ENCODE measurements at places on chromosomes 1 and 21.

GRCh38 chr1:18100491-18101063, 7.0 kb upstream of the IGSF21 start:
- DNase-seq, result no peak

GRCh38 chr1:151436985-151437384, 22.3 kb downstream of the POGZ start:
- no peak for DNase-seq

- no peak for DNase-seq
Observed at GRCh38 chr1:234478481-234479309, at the start of gene TARBP1. Gene TARBP1 (minus strand): TSS chr1:234479179. CDS start chr1:234479103, 76 bp downstream.

GRCh38 chr1:67001682-67002425, 52.1 kb downstream of the SLC35D1 start:
- DNase-seq, result no peak

Measured in NCI-H187 treated with DMSO at 0.1 percent for 48 hours (cell line).